ENCODE measurements at places on chromosomes 2 and 18. TPM values are rescaled to one million over a fixed set of nuclear protein-coding genes. Genes with fewer than 3 reads are reported as not detected.

- no peak for DNase-seq
- no peaks in the 10 kb centered on the region for H3K36me3 ChIP-seq
- no peak overlapping the region for H3K27ac ChIP-seq
- H3K4me1 ChIP-seq = no peaks in the 10 kb centered on the region
Measured at GRCh38 chr18:70069382-70069781, 121.7 kb upstream of the CD226 start.

DNA sequence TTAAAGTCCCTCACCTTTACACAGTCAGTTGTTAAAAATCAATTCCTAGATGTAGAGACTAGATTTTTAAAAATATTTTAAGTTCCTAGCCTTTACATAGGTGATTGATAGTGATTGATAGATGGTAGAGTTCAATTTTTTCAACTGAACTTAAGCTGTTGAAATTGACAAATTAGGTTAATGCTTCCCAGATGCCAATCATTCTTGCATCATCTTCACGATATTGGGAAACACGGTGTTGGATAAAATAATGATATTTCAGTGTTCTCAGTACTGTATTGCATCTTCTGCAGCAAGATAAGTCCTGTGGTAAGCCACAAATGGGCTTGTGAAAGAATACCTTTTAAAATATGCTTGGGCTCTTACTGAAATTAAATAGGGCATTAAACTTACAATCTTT, 667.6 kb downstream of the STK39 start:
- peaks cover 16% of the 10 kb centered on the region for H3K4me1 ChIP-seq
- no peaks in the 10 kb centered on the region for H3K36me3 ChIP-seq
- no peak for DNase-seq
- no peak overlapping the region for H3K4me3 ChIP-seq

- no peaks in the 10 kb centered on the region for H3K4me1 ChIP-seq
- no peak overlapping the region for H3K27ac ChIP-seq
- no peak for DNase-seq
- no peak overlapping the region for H3K4me3 ChIP-seq
- H3K27me3 ChIP-seq = peaks cover 1% of the 10 kb centered on the region
Measured at GRCh38 chr18:35451032-35451431, 46.7 kb downstream of the INO80C start.

- peaks cover 20% of the 10 kb centered on the region for H3K4me1 ChIP-seq
- peaks cover 8% of the 10 kb centered on the region for H3K27me3 ChIP-seq
- DNase-seq = no peak
Measured at GRCh38 chr2:122080316-122080715, 324.9 kb downstream of the TSN start.

DNA sequence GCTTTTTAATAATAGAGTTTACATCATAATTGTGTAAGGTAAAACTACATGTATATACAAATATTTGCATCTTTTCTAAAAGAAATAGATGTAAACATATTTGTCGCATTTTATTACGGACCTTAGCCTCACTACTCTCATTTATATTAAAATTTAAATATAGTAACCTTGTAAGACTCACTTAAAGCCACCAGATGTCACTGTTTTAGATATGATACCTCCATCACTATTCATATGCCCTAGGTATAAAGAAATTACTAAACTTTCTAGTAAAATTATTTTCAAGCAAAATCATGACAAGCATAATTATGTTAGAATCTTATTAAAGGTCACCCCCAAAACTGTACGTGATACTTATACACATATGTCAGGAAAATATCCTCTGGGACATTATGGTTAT, 674.3 kb upstream of the REG3G start:
- DNase-seq = no peak
- no peaks in the 10 kb centered on the region for H3K27me3 ChIP-seq
- H3K36me3 ChIP-seq = no peaks in the 10 kb centered on the region
- no peak overlapping the region for H3K27ac ChIP-seq
- H3K4me3 ChIP-seq = no peak overlapping the region
- H3K4me1 ChIP-seq = no peaks in the 10 kb centered on the region

DNA sequence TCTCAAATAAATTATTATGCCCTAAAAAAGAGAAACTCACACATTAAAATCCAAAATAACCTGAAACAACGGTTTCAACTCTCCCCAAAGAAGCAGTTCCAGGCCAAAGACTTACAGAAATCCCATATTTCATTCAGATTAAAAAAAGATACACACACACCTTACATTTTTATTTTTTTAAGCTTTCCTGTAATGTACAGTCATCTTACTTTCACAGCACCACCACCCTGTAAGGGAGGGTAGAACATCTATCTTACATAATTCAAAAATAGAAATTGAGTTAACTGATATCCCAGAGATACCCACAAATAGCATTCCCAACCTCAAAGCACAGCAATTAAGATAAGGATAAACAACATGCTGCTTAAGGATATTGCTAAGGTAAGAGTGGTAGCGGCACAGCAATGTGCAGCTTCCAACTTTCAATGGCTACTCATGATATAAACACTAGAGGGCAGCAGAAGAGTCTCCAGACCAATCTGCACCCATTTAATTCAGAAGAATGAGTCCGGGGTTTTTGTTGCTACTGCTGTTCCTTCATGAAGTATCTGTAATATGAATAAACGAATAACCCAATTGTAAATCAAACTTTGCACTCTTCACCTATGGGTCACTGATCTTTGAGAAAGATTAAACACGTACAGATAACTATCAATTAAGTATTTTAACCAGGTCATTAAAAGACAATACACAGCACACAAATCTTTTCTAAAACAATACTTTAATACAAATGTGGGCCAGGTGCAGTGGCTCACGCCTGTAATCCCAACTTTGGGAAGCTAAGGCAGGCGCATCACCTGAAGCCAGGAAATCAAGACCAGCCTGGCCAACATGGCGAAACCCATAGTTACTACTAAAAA, 11.3 kb downstream of the GFPT1 start:
- no peak overlapping the region for H3K27ac ChIP-seq
- H3K4me3 ChIP-seq = no peak overlapping the region
- no peak for DNase-seq
- no peaks in the 10 kb centered on the region for H3K27me3 ChIP-seq
- H3K4me1 ChIP-seq = no peaks in the 10 kb centered on the region

DNA sequence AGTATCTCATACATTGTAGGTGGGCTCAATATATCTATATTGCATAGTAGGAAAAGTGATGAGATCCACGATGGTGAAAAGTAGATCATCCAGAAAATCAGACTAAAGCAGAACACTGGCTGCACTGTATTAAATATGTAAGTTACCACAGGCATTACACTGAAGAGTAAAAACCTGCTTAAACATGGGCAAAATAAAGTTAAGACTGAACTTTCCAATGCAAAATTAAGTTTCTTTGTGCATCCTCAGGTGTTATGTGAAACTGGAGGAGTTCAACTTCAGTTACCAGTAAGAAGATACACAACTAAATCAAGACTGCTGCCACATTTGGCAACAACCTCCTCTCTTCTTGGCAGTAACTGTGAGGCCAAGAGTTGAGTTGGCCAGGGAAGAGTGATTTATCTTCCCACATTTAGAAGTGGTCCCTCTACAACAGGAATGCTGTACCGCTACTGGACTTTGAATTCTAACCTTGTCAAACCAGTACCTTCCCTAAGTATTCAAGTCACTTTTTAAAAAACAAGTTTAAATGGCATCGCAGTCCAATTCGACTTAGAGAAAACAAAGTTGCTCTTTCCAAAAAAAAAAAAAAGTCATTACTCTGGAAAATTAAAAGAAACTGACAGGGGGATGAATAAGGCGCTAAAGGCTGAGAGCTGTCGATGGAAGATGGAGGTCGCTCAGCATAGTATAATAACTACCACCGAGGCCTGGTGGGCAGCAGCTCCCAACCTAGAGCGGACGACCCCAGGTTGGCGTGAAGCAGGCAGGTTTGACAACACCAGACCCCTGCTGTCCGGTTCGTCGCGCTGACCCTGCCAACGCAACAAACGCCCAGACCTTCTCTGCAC, 1.1 kb downstream of the MAP4K3 start:
- peaks cover 3% of the 10 kb centered on the region for H3K27me3 ChIP-seq
- DNase-seq = no peak
- peak overlapping the region; percentile 96 for H3K27ac ChIP-seq
- no peaks in the 10 kb centered on the region for H3K36me3 ChIP-seq
- peak overlapping the region; percentile 86 for H3K4me3 ChIP-seq
- H3K4me1 ChIP-seq = peaks cover 26% of the 10 kb centered on the region

GRCh38 chr2:198004921-198005829, 200.8 kb downstream of the PLCL1 start:
- no peak overlapping the region for H3K27ac ChIP-seq
- H3K4me1 ChIP-seq = no peaks in the 10 kb centered on the region
- no peaks in the 10 kb centered on the region for H3K36me3 ChIP-seq
- no peak for DNase-seq
- H3K27me3 ChIP-seq = peaks cover 2% of the 10 kb centered on the region

GRCh38 chr2:240635998-240636547, 10.8 kb downstream of the GPR35 start:
- H3K27me3 ChIP-seq = peaks cover 4% of the 10 kb centered on the region
- peaks cover 9% of the 10 kb centered on the region for H3K36me3 ChIP-seq
- no peaks in the 10 kb centered on the region for H3K4me1 ChIP-seq
- H3K27ac ChIP-seq = no peak overlapping the region

- peaks cover 8% of the 10 kb centered on the region for H3K36me3 ChIP-seq
- peaks cover 28% of the 10 kb centered on the region for H3K4me1 ChIP-seq
- peaks cover 7% of the 10 kb centered on the region for H3K27me3 ChIP-seq
- H3K4me3 ChIP-seq = no peak overlapping the region
Measured at GRCh38 chr2:216775043-216775453, 79.7 kb upstream of the IGFBP5 start.

DNA sequence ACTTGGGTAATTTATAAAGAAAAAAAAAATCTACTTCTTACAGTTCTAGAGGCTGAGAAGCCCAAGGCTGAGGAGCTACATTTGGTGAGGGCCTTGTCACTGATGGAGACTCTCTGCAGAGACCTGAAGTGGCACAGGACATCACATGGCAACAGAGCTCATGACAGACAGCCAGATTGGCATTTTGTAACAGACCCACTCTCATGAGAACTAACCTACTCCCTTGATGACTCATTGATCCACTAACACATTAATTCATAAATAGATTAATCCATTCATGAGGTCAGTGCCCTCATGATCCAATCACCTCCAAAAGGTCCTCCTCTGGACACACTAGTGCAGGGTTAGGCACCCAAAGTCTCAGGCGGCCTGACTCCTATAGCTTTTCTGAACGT, 318.4 kb downstream of the GULP1 start:
- no peak for DNase-seq
- peaks cover 3% of the 10 kb centered on the region for H3K36me3 ChIP-seq
- H3K27me3 ChIP-seq = peaks cover 3% of the 10 kb centered on the region
- H3K4me1 ChIP-seq = no peaks in the 10 kb centered on the region
- H3K4me3 ChIP-seq = no peak overlapping the region

- H3K27me3 ChIP-seq = no peaks in the 10 kb centered on the region
- H3K4me1 ChIP-seq = no peaks in the 10 kb centered on the region
- no peak overlapping the region for H3K4me3 ChIP-seq
- no peak overlapping the region for H3K27ac ChIP-seq
Measured at GRCh38 chr2:164810843-164811242, 30.8 kb downstream of the COBLL1 start.

GRCh38 chr2:173874003-173874893, 90.9 kb downstream of the SP3 start:
- no peak overlapping the region for H3K4me3 ChIP-seq
- no peak for DNase-seq
- no peak overlapping the region for H3K27ac ChIP-seq
- no peaks in the 10 kb centered on the region for H3K4me1 ChIP-seq
- no peaks in the 10 kb centered on the region for H3K36me3 ChIP-seq

- no peaks in the 10 kb centered on the region for H3K36me3 ChIP-seq
- H3K4me3 ChIP-seq = peak within 1 kb of the TSS; percentile 84
- H3K27me3 ChIP-seq = peaks cover 3% of the 10 kb centered on the region
- peaks cover 3% of the 10 kb centered on the region for H3K4me1 ChIP-seq
- no peak within 1 kb of the TSS for H3K27ac ChIP-seq
- peak; percentile 52 for DNase-seq
Measured at GRCh38 chr2:208406474-208407451, at the start of gene PTH2R. Gene PTH2R (plus strand): TSS chr2:208406792. CDS start chr2:208407044, 252 bp downstream.

DNA sequence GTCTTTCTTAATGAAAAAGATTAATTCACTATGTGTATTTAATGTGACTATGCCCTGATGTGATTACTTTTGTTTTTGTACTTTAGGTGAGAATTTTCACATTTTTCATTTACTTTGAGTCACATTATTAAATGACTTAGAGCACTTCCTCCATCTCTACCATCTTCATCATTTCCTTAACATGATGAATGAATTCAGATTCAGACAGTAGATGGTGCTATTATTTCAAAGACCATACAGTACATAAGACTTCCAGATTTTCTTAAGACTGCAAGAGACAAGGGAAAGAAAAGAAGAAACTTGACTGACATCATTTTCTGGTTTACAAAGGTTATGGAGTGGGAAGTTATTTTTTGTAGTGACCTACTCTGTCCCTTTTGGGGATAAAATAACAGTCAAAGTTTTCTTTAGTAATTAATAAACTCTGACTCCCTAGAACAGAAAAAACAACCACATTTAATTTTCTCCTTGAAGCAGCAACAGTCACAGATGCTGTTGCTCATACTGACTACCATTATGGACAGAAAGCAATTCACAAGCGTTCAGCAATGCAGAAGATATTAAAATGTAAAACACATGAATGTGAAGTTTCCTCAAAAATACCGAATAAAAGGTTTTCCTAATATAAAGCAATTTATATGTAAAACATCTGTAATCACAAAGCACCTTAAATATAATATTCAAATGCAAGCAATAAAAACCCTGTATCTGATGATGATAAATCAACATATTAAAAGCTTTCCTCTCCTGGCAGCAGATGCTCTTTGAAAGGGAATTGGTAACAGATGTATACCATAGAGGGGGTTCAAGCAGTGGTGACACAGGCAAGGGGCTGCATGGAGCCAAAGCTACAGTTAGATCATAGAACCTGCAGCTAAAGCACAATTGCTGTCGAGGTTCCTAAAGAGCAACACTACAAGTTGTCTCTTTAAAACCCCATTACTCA, 1010.9 kb upstream of the NXPH2 start:
- H3K27ac ChIP-seq = peak overlapping the region; percentile 69
- no peak overlapping the region for H3K4me3 ChIP-seq
- no peak for DNase-seq
- peaks cover 18% of the 10 kb centered on the region for H3K4me1 ChIP-seq
- H3K36me3 ChIP-seq = no peaks in the 10 kb centered on the region
- H3K27me3 ChIP-seq = peaks cover 3% of the 10 kb centered on the region

DNA sequence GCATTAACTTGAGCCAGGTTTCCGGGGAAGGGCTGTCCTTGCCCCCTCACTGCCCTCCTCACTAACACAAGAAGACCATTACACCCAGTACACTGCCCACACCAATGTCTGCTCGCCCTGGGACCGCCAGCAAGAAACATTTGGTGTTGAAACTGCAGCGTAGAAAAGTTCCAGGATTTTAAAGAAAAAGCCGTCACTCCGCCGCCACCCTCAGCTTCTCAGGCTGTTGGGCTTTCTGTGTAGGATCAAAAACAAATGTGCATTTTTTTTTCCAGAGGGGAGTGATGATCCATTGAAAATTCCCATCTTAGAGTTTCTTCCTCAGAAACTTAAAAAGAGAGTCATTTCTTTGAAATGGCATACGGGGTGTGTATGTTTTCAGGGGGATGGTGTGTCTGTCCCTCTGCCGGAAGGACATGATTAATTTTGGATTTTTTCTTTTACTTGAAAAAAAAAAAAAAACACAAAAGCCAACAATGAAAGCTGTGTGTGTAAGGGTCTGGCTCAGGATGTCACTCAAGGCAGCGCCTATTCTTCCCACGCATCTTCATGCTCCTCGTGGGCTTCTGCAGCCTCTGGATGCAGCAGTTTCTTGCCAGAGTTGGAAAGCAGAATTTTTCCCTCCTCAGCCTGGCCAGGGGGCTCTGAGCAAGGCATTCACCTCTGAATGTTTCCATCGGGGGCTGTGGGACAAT, 184.9 kb downstream of the GLI2 start:
- no peaks in the 10 kb centered on the region for H3K36me3 ChIP-seq
- peaks cover 7% of the 10 kb centered on the region for H3K4me1 ChIP-seq
- H3K27me3 ChIP-seq = peaks cover 2% of the 10 kb centered on the region
- no peak overlapping the region for H3K4me3 ChIP-seq

GDF7 gene
- total RNA-seq = not detected

DQX1 gene
- total RNA-seq = 0.91 TPM

RUFY4 gene
- not detected for total RNA-seq

NLRC4 gene
- total RNA-seq = not detected

G6PC2 gene
- not detected for total RNA-seq

Measured in glutamatergic neuron (in vitro differentiated cells).